ENCODE measurements at places on chromosomes 2 and 18. TPM values are rescaled to one million over a fixed set of nuclear protein-coding genes. Genes with fewer than 3 reads are reported as not detected.

DNA sequence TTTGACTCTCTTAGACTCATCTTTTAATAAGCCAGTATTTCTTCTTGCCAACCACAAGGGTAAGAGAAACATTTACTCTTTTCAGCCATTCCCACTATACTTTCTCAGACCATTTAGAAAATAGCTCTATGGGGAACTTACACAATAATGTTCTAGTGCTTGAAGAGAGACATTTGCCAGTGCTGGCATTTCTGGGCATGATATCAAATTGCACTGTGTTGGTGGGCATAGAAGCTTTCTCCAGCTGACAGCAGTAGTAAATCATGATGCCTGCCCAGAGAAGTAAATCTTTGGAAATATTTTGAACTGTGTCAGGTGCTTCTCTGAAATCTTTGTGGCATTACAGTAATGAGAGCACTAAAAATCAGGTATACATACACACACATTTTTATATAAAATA, 346.6 kb downstream of the CBLN2 start:
- H3K4me3 ChIP-seq = no peak overlapping the region
- H3K27me3 ChIP-seq = no peaks in the 10 kb centered on the region
- no peaks in the 10 kb centered on the region for H3K36me3 ChIP-seq
- H3K4me1 ChIP-seq = no peaks in the 10 kb centered on the region
- H3K27ac ChIP-seq = no peak overlapping the region
- DNase-seq = no peak

DNA sequence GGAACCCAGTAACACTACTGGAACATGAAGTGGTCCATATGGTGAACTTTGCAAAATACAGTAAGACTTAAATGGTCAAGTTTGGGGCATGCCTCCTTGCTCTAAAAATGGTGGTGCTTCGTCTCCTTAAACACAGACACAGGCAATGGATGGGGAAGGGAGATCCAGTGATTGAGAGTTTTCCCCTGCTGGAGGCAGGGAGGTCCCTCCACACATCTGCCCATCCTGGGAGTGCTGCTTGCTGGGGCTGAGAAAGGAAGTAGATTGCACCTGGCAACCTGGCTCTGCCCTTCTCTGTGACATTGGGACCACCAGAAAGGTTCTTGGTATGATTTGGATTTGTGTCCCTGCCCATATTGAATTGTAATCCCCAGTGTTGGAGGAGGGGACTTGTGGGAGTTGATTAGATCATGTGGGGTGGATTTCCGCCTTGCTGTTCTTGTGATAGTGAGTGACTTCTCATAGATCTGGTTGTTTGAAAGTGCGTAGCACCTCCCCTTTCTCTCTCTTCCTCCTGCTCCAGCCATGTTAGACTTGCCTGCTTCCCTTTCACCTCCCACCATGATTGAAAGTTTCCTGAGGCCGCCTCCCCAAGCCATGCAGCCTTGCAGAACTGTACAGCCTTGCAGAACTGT, 35.4 kb upstream of the SKOR2 start:
- H3K36me3 ChIP-seq = no peaks in the 10 kb centered on the region
- no peaks in the 10 kb centered on the region for H3K4me1 ChIP-seq
- H3K27ac ChIP-seq = no peak overlapping the region
- DNase-seq = no peak

- no peaks in the 10 kb centered on the region for H3K27me3 ChIP-seq
- no peaks in the 10 kb centered on the region for H3K4me1 ChIP-seq
- DNase-seq = no peak
- H3K27ac ChIP-seq = no peak overlapping the region
These were observed 19.6 kb upstream of the IL1A start for GRCh38 chr2:112803691-112804521.

GRCh38 chr18:8586941-8587340, 22.3 kb upstream of the RAB12 start:
- no peak overlapping the region for H3K4me3 ChIP-seq
- H3K36me3 ChIP-seq = no peaks in the 10 kb centered on the region
- no peak overlapping the region for H3K27ac ChIP-seq
- no peaks in the 10 kb centered on the region for H3K4me1 ChIP-seq
- no peak for DNase-seq
- H3K27me3 ChIP-seq = no peaks in the 10 kb centered on the region

DNA sequence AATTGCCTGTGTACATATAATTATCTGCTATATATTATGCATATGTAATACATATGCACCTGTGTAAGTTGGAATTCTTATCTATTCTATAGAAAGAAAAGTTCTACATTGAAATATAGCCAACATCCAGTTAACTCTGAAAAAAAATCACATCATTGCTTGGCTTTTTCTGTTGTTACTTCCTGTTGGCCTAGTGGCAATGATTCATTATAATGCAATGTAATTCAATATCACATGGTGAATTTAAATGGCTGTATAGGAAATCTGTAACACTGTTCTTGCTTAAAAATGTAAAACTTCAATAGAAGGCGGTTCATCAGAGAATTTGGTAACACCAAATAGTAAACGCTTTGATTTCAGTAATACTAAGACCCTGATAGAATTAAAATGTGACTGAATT, 44.5 kb upstream of the MAP4K3 start:
- no peak for DNase-seq
- H3K36me3 ChIP-seq = no peaks in the 10 kb centered on the region
- H3K27ac ChIP-seq = no peak overlapping the region

DNA sequence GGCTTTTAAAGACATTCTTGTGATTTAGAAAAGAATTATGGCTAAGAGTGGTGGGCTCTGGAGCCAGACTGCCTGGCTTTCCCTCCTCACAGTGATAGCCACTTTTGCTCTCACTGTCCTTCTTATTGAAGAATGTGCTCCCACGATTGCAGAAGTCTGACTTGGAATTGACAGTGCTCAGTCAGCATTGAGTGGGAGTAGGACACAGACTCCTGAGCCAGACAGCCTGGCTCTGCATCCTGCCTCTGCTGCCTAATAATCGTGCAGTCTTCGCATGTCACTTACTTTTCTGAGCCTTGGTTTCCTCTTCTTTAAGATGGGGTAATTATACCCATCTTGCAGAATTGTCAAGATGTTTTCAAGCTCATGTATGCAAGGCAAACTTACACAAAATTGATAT, 23.3 kb downstream of the SPATS2L start:
- no peak overlapping the region for H3K4me3 ChIP-seq
- no peaks in the 10 kb centered on the region for H3K4me1 ChIP-seq
- no peaks in the 10 kb centered on the region for H3K36me3 ChIP-seq
- no peaks in the 10 kb centered on the region for H3K27me3 ChIP-seq
- DNase-seq = no peak

GRCh38 chr2:239893236-239893515, 132.0 kb downstream of the NDUFA10 start:
- H3K4me3 ChIP-seq = no peak overlapping the region
- H3K36me3 ChIP-seq = no peaks in the 10 kb centered on the region
- H3K27me3 ChIP-seq = no peaks in the 10 kb centered on the region
- no peak overlapping the region for H3K27ac ChIP-seq

DNA sequence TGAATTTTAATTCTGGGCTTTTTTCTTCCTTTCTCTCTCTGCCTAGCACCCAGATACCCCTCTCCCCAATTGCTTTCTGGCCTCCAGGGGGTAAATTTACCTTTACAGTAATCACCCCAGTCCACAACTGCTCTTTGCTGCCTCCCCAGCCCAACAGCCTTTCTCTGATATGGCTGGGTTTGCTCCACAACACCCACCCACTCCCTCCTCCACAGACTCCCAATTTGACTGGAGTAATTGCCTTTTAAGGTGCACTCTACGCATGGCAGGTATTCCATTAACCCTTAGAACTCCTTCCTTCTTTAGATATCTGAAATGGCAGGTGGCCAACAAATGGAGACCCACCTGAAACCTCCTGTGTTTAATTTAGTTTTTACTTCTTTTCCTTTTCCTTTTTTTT, 3.6 kb downstream of the CELF4 start:
- H3K27ac ChIP-seq = no peak overlapping the region
- H3K27me3 ChIP-seq = no peaks in the 10 kb centered on the region
- no peaks in the 10 kb centered on the region for H3K4me1 ChIP-seq
- DNase-seq = peak; percentile 2
- H3K36me3 ChIP-seq = no peaks in the 10 kb centered on the region

GRCh38 chr2:108370080-108370479, 7.7 kb upstream of the SULT1C4 start:
- no peak overlapping the region for H3K4me3 ChIP-seq
- H3K27me3 ChIP-seq = no peaks in the 10 kb centered on the region
- no peaks in the 10 kb centered on the region for H3K36me3 ChIP-seq
- H3K27ac ChIP-seq = no peak overlapping the region

GRCh38 chr2:223797811-223798721, 39.3 kb downstream of the AP1S3 start:
- DNase-seq = no peak
- peaks cover 15% of the 10 kb centered on the region for H3K4me1 ChIP-seq
- H3K4me3 ChIP-seq = no peak overlapping the region
- H3K27ac ChIP-seq = no peak overlapping the region

GRCh38 chr2:88856409-88857135, 165.1 kb downstream of the RPIA start:
- no peak overlapping the region for H3K27ac ChIP-seq
- no peaks in the 10 kb centered on the region for H3K27me3 ChIP-seq
- no peak overlapping the region for H3K4me3 ChIP-seq
- DNase-seq = no peak

- no peak overlapping the region for H3K27ac ChIP-seq
- DNase-seq = no peak
- no peaks in the 10 kb centered on the region for H3K27me3 ChIP-seq
These were observed 5.0 kb downstream of the SPIRE1 start for GRCh38 chr18:12652861-12653401.

Gene C2orf15
- 1.5 TPM for total RNA-seq

Gene CCDC68
- 16.6 TPM for total RNA-seq

Gene AGXT
- total RNA-seq = 3.4 TPM

Gene DYSF
- total RNA-seq = 114 TPM

Gene CD8B
- 24.3 TPM for total RNA-seq

Gene SLC16A14
- total RNA-seq = 15.2 TPM

Measured in spleen (tissue), 13 donors.